ENCODE measurements at places on chromosomes 6 and 20.
A peak's percentile ranks its signal among the peaks of the same experiment; 100 is the strongest.

GRCh38 chr6:32774426-32774825 lies 11.1 kb upstream of the HLA-DQB2 start:
- DNase-seq: no peak

GRCh38 chr6:35183935-35184334 lies 29.8 kb upstream of the SCUBE3 start:
- DNase-seq: no peak

DNA sequence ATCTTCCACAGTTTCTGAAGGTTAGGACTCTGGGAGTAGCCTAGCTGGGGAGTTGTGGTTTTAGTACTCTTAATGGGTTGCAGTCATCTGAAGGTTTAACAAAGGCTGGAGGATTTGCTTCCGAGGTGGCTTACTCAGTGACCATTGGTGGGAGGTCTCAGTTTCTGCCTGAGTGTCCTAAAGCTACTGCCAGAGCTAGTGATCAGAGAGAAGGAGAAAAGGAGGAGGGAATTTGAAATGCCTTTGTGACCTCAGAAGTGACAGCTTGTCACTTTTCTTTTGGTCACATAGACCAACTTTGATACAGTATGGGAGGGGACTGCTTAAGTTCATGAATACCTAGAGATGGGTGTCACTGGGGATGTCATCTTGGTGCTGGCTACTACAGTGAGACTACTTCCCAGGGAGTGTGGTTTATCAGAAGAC lies 41.3 kb downstream of the NCOA3 start:
- DNase-seq: peak; percentile 29

DNA sequence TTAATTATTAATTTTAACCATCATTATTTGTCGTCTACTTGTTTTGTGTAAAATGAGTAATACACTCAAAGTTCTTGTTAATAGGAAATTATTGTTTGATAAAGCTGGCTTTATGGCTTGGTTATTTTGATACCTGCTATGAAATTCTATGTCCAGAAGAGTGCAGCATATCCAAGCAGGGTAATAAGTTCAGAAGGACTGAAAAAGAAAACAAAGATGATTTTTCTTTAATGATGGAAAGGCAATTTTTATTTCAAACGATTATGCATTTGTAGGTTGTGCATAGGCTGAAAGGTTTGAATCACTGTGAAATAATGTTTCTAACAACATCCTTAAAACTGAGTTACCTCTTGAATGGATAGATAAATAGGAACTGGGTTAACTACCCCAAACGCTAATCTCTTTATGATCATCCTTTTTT lies 1.4 kb upstream of the MAN1A1 start:
- DNase-seq: peak; percentile 41

GRCh38 chr6:30767158-30767943 lies 23.0 kb upstream of the IER3 start:
- DNase-seq: no peak

DNA sequence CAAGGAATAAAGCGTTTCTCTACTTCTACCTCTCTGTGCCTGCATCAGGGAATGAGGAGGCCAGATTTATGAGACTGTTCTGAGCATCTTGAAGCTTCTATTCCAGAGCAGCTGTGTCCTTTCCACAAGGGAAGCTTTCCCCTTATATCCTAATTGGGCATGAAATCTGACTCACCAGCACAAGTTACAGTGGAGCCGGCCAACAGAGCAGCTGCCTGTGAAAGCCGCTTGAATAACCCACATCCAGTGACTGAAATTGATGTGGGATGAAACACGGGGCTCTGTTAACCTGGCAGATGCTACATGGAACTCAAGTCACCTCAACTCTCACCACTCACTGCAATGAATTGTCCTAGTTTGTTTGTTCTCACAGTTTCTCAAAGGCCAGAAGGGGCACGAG lies 400.3 kb downstream of the TFAP2A start:
- no peak for DNase-seq

GRCh38 chr6:57261926-57262325 lies 39.8 kb upstream of the RAB23 start:
- DNase-seq: no peak

DNA sequence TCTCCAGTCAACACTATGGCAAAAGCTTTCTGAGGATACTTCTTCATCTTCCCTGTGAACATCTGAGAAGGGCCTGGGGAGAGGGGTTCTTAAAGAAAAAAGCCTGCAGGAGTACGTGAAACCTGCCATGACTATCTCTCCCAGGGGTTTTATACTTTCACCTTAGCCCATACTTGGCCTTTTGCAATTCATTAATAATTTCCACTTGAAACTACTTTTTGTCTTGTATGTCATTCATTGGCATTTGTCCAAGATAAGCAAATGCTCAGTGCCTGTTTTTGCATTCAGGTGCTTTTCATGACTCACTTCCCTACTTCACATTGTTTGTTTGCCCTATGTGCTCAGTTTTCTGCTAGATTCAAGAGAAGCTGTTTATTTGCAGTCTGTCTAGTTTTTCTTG lies 580.3 kb upstream of the GJE1 start:
- peak; percentile 27 for DNase-seq

DNA sequence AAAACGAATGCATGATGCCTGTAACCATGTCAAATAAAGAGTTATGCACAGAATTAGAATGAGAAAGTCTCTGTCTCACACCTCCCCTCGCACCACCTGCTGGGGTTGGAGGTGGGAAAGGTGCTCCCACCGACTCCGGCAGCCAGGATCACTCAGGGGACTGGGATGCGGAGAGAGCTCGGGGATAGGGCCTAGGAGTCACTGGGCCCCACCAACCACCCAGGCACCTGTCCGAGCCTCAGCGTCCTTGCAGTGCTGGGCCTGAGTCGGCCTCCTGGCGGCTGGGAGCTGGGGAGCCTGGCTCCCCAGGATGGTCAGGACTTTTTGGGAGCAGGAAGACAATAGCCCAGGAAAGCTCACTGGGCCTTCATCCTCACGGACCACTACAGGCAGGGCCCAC lies 22.4 kb upstream of the CHRNA4 start:
- DNase-seq: no peak

- DNase-seq: no peak
Measured at GRCh38 chr20:17345321-17345720, 118.5 kb downstream of the PCSK2 start.

DNA sequence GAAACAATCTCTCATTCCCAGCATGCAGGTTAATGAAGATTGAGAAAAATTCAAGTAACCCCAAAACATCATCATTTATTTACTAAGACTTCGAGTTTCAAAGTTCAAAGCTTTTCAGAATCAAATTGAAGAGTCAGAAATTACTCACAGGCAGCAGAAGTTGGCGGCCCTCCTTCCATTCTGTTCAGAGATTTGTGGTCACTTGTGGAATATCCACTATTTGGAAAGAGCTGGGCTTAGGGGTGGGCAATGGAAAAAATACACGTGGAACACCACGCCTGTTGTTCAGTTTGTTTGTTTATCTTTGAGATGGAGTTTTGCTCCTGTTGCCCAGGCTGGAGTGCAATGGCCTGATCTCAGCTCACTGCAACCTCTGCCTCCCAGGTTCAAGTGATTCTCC lies 108.6 kb upstream of the NAA20 start:
- no peak for DNase-seq

- DNase-seq: peak; percentile 37
Measured at GRCh38 chr6:139708337-139709199, 334.1 kb upstream of the CITED2 start.

DNA sequence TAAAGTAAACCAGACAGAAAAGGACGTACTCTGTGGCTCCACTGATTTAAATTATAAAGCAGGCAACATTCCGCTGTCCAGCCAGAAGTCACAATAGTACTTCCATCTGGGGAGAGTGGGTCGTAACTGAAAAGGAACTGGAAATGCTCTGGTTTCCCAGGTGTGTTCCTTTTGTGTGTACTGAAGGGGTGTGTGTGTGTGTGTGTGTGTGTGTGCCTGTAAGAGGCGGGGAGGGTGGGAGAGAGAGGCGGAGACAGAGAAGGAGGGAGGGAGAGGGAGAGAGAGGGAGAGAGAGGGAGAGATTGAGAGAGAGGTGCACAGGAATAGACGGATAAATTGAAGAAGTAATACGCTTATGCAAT lies 178.4 kb upstream of the ZNF184 start:
- DNase-seq: peak; percentile 44

DNA sequence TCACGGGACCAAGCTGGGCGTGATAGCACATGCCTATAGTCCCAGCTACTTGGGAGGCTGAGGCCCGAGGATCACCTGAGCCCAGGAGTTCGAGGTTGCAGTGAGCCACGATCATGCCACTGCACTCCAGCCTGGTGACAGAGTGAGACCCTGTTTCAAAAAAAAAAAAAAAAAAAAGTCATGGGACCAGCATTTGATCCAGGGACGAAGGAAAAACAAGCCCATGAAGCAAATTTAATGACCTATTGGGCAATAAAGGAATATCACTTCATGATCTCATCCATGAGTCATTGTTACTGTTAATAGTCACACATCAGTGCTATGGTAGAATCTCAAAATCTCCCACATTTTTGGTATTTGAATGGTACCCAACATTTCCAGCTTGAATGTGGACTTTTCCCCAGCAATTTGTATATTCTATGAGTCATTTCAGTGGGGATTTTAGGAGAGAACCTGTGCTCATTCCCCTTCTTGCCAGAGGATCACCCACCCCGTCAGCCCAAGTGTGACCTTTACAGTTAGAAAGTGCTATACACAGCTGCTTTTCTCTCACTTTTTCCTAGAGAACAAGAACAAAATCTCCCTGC lies 8.5 kb upstream of the SOD2 start:
- peak; percentile 21 for DNase-seq

GRCh38 chr6:104325341-104326172 lies 534.2 kb downstream of the HACE1 start:
- DNase-seq: peak; percentile 3

- DNase-seq: no peak
Measured at GRCh38 chr6:98514796-98515195, 319.6 kb upstream of the POU3F2 start.

DNA sequence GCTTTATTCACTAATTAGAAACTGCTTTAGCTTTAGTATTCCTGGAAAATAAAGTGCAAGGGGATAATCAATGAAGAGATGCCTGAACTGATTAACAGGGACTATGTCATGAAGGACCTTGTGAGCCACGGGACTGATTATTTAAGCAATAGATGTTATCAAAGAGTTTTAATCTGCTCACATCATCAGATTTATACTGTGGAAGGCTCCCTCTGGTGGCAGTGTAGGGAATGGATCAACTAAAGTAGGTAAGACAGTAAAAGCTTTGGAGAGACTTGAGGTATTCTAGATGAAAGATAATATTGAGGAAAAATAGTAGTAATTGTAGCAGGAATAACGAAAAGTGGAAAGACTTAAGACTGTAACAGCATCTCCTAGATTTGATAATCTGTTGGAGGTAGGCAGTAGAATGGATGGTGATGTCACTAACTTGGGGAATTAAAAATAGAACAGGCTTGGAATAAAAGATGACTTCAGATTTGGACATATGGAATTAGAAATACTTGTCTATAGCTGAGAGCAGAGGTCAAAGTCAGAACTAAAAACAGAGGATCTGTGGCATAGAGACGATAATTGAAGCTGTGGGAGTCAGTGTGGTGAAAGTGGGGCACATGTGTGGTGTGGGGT lies 80.3 kb upstream of the HTR1E start:
- peak; percentile 26 for DNase-seq

DNA sequence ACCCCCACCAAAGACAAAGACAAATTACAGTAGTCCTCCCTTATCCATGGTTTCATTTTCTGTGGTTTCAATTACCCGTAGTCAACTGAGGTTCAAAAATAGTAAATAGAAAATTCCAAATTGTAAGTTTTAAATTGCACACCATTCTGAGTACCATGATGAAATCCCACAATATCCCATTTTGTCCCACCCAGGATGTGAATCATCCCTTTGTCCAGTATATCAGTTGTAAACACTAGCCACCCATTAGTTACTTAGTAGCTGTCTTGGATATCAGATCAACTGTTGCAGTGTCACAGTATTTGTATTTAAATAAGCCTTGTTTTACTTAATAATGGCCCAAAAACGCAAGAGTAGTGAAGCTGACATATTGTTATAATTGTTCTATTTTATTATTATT lies 364.0 kb upstream of the ARID1B start:
- DNase-seq: peak; percentile 17

- DNase-seq: no peak
Measured at GRCh38 chr6:52394251-52394666, 25.9 kb upstream of the EFHC1 start.

- DNase-seq: no peak
Measured at GRCh38 chr6:18215436-18215835, 48.9 kb downstream of the DEK start.

DNA sequence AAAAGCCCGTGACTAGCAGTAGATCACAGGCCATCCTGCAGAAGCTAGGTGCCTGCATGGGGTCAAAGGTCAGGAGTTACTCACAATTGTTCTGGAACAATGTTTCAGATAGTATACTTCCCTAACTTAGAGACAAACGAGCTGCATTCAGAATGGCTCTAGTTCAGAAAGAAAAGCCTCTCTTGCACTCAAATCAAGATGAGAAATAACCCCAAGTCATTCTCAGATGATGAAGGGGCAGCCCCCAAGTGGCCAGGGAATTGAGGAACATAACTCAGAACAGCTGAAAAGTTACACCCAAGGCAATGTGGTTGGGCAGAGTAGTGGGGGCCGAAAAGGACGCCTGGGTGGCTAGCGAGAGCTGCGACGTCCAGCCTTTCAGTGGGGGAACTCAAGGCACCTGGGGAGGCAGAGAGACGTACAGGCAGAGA lies 27.8 kb downstream of the FYN start:
- no peak for DNase-seq

DNA sequence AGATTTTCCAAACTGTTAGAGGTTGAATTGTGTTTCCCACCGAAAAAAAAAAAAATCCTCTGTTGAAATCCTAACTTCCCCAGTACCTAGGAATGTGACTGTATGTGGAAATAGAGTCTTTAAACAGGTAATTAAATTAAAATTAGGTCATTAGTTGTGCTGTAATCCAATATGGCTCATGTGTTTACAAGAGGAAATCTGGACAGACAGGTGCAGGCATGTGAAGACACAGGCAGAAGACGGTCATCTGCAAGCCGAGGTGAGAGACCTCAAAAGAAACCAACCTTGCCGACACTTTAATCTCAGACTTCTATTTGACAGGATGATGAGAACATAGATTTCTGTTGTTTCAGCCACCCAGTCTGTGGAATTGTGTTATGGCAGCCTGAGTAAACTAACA lies 28.6 kb upstream of the EZR start:
- DNase-seq: no peak

- DNase-seq: no peak
Measured at GRCh38 chr6:34128045-34128444, 17.8 kb downstream of the GRM4 start.

DNA sequence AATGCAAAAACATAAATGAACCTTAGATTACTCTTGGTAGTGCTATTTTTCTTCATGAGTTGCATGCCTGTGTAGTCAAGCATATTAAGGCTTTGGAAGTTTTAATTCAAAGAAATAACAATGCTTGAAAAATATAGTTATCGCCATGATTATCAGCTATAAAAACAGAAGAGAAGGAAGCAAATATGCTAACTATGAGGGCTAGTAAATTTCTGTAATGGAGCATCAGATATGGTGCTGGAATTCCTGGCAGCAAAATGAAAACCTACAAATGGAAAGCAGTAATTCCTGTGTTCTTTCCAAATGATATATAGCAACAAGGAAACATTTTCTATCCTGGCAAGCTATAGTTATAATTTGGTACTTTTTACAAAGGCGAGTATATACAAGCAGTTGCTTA lies 29.7 kb downstream of the DOP1A start:
- no peak for DNase-seq
